A549 treated with CpdA at 1 μM for 4 hours (cell line): ENCODE measurements at places on chromosomes 11 and 22. TPM values are rescaled to one million over a fixed set of nuclear protein-coding genes. Genes with fewer than 3 reads are reported as not detected.

The SLC22A6 gene
- not detected in 5 replicates for total RNA-seq

The UBQLNL gene
- 0.08 to 0.20 TPM in 2 of 5 replicates, not detected in the others for total RNA-seq

The SCUBE1 gene
- total RNA-seq: 0.03 to 0.15 TPM (median 0.14 TPM) in 5 replicates

The PRMT3 gene
- 28.0 to 38.5 TPM (median 30.9 TPM) in 5 replicates for total RNA-seq

The SERHL2 gene
- 0.12 to 0.33 TPM (median 0.22 TPM) in 5 replicates for total RNA-seq

The GALNT18 gene
- 17.3 to 19.5 TPM (median 18.4 TPM) in 5 replicates for total RNA-seq

The HTATIP2 gene
- total RNA-seq: 188 to 201 TPM (median 197 TPM) in 5 replicates

The TRIM29 gene
- 5.2 to 7.1 TPM (median 6.2 TPM) in 5 replicates for total RNA-seq

The HOATZ gene
- total RNA-seq: not detected in 5 replicates

The TMPRSS13 gene
- not detected in 5 replicates for total RNA-seq

The PKDREJ gene
- total RNA-seq: not detected in 5 replicates

The EIF3M gene
- total RNA-seq: 398 to 526 TPM (median 409 TPM) in 5 replicates

The MIOX gene
- total RNA-seq: 0.05 TPM in 1 of 5 replicates, not detected in the others

The NECTIN1 gene
- 7.8 to 10.5 TPM (median 9.7 TPM) in 5 replicates for total RNA-seq

The INPP5J gene
- 0.47 to 0.86 TPM (median 0.72 TPM) in 5 replicates for total RNA-seq

The SYT13 gene
- 7.2 to 9.1 TPM (median 8.4 TPM) in 5 replicates for total RNA-seq

The TESMIN gene
- total RNA-seq: 4.2 to 6.8 TPM (median 5.3 TPM) in 5 replicates
